ENCODE measurements at places on chromosomes 7 and 10. TPM values are rescaled to one million over a fixed set of nuclear protein-coding genes. Genes with fewer than 3 reads are reported as not detected.

DNA sequence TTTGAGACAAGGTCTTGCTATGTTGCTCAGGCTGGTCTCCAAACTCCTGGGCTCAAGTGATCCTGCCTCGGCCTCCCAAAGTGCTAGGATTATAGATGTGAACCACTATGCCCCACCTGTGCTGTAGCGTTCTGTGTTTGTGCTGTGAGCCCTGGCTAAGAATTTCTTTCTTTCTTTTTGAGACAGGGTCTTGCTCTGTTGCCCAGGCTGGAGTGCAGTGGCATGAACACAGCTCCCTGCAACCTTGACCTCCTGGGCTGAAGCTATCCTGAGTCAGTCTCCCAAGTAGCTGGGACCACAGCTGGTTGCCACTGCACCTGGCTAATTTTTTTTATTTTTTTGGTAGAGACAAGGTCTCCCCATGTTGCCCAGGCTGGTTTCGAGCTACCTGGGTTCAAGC lies 11.4 kb downstream of the TSPAN13 start:
- DNase-seq, result no peak

DNA sequence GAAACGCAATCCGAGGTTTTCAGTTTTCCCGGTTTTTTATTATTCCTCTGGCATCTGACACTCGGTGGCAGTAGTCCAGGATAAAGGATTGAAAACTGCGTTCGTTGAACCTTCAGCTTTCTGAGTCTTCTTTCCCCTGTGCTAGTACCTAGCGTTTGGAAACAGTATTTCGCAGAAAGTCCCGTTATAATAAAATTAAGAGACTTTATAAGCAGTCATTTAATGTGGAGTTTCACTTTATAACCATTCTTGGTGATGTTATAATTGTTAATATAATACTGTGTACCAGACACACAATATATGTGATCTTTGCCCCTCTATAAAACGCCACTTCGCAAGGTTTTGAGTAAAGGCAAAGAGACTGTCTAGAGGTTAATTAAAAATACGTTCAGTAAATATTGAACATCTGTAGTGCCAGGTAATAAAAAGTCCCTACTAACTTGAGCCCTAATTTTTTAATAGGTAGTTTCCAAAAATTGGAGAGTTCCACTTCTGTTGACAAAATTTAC lies 874 bp downstream of the CISD1 start:
- DNase-seq, result no peak

DNA sequence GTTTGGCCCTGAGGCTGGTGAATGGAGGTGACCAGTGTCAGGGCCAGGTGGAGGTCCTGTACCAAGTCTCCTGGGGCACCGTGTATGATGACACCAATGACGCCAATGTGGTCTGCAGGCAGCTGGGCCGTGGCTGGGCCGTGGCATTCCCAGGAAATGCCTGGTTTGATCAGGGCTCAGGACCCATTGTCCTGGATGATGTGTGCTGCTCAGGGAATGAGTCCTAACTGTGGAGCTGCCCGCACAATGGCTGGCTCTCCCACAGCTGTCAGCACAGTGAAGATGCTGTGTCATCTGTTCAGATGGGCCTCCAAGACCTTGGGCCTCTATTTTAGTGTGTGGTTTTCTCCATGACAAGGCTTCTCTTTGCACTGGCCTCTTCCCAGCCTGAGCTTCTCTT lies 64.0 kb downstream of the DMBT1 start:
- DNase-seq, result no peak

DNA sequence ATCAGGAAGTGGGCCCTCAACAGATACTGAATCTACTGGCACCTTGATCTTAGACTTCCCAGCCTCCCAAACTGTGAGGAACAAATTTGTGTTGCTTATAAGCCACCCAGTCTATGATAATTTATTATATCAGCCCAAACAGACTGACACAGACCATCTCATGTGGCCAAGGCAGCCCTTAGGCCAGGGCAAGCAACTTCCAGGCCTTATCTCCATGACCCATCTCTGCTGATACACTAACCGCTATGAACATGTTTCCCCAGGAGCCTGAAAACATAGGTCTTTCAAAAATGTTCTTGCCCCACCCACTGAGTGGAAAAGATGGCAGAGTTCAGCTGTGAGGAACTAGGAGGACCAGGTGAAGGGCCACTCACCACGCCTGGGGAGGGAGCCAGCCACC lies 3.2 kb upstream of the BLOC1S2 start:
- no peak for DNase-seq

DNA sequence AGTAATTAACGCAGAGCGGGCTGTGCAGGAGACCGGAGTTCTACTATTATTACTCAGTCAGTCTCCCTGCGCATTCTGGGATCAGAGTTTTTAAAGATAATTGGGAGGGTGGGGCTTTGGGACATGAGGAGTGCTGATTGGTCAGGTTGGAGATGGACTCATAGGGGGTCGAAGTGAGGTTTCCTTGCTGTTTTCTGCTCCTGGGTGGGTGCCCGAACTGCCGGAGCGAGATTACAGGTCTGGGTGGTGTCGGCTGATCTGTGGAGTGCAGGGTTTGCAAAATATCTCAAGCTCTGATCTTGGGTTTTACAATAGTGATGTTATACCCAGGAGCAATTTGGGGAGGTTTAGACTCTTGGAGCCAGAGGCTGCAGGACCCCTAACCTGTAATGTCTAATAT lies 3.9 kb upstream of the LRRC27 start:
- no peak for DNase-seq

The C10orf90 gene
- not detected for polyA plus RNA-seq

DNA sequence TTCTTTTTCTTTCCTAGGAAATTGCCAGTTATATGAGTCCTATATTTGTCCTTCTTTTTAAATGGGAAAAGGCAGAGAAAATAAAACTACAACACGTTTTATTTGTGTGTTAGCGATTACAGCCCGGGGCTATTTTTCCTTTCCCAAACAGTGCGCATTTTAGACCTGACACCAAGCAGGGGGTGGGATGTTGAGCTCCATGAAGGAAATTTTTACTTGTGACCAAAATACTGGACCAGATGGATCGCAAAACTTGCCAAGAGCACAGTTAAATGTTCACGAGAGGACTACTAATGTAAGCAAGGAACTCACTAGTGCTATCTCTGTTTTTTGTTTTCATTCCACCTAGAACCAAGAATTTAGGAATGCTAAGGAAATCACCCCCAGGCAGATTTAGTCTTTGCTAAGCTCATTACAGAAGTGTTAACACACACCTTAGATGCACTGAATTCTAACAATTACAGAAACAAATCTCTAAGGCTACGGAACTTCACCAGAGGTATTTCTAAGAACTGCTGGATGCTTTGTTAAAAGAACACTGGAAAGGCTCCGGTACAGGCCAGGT lies 114.8 kb downstream of the JAZF1 start:
- DNase-seq, result peak; percentile 82

The HECW1 gene
- polyA plus RNA-seq, result 2.1 TPM

DNA sequence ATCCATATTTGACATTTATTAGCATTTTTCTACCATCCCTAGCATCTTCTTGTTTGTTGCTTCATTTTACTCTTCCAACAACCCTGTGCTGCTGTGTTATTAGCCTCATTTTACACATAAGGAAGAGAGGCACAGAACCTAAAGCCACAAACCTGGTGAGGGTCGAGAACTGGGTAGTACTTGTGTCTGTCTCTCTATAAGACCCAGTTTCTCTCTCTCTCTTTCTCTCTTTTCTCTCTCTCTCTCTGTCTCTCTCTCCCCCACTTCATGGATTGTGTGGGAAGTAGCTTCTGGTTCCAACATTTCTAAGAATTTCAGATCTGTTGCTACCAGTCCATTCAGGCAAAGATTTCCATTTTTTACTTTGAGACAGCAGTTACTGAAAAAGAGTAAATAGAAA lies 1.4 kb upstream of the FRA10AC1 start:
- no peak for DNase-seq

GRCh38 chr7:90191648-90192047 lies 19.9 kb upstream of the STEAP2 start:
- DNase-seq, result no peak

All from BJ (cell line).